ENCODE measurements at places on chromosomes 7 and 10.

GRCh38 chr10:133185916-133186315 is 25.9 kb downstream of the KNDC1 start:
- DNase-seq, result no peak

GRCh38 chr7:149879766-149880637 is 6.2 kb downstream of the ATP6V0E2 start:
- DNase-seq, result no peak

GRCh38 chr10:63265222-63265617 is 132.1 kb downstream of the NRBF2 start:
- no peak for DNase-seq

- no peak for DNase-seq
Measured at GRCh38 chr10:90051474-90051873, 350.1 kb downstream of the KIF20B start.

DNA sequence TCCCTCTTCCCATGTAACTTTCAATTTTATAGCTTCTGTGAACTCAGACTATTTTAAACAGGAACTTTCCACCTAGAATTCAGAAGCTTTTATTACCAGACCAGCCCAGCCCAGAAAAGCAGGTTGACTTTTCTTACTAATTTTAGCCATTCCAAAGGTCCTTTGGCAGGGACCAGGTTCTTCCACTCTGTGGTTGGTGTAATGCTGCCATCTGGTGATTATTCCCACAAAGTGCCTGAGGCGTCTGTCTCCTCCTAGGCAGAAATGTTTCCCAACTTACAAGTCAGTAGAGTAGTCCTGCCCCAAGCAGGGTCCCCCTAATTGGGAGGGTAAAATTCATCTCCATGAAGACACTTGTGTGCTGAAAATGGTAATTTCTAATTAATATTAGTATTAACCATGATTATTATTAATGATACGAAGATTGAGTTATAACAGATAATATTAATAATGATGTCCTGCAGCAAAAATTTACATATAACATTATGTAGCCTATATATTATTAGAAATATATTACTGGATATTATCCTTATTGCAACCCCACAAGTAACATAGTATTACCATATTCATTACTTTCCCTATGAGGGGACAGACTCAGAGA is 53.0 kb upstream of the PPP1R17 start:
- no peak for DNase-seq

DNA sequence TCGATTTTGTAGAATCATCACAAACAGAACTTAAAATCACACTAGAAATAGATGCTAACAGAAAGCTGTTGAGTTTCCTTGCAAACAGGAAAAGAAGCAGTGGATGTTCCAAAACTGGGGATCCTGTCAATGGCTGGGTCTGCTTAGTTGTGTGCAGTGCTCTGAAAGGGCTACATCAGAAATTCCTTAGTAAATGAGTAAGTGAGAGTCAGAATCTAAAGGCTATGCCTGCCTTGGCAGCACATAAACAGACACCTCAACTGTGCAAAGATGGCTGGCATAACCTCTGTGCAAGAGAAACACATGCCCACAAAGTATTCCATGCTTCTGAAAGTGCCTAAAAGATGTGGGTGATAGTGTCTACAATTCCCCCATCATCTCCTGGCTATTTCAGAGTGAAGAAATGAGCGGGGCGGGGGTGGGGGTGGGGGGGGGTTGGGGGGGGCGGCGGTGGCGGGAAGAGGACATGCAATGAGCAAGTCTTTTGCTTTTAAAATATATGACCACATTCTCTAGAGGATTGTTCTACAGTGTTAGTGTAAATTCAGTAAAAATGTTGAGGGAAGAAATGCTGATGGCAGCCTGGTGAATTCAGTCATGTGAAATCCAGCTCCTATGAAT is 138.1 kb upstream of the LAMB4 start:
- no peak for DNase-seq

GRCh38 chr7:155464183-155464582 is 6.3 kb downstream of the EN2 start:
- no peak for DNase-seq

DNA sequence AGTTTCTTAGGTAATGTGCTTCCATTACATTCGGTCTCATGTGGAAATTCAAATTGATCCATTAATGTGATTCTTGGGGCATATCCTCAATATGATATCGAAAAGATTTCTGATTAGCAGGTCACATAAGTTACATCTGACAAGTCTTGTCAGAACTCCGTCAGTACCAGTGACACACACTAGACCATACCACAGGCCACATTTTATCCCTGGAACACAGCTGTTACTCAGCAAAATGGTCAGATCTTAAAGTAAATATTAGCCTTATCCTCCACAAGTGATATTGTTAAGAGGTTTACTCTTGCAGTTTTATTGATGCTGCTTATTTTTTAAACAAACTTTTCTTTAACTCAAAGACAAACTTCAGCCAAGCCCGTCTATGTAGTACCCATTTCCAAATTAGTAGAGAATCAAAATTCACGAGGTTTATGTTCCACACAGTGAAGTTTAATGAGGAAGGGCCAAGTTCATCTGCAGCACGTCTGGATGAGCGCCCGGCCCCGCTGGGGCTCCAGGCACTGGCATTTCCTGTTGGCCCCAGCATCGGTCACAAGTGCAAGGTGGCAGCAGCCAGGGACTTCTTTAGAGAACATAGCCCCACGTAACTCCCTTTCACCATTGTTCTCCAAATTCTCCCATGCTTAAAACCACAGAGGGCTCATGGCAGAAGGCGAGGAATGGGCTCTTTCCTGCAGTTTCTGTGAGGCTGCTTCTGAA is 132.2 kb downstream of the VIPR2 start:
- DNase-seq, result no peak

DNA sequence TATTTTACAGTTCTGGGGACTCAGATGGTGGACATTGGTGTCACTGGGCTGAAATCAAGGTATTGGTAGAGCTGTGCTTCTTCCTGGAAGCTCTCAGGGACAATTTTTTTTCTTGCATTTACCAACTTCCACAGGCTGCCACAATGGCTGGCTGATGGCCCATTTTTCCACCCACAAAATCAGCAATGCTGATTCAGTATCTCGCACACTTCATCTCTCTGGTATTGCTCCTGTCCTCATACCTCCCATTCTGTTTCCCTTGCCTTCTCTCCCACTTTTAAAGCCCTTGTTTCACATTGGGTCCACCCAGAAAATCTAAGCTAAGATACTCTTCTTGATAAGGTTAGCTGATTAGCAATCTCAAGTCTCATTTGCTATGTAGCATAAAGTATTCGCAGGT is 530.9 kb upstream of the POM121L12 start:
- no peak for DNase-seq

GRCh38 chr7:2621061-2621828 is 10.5 kb upstream of the TTYH3 start:
- no peak for DNase-seq

DNA sequence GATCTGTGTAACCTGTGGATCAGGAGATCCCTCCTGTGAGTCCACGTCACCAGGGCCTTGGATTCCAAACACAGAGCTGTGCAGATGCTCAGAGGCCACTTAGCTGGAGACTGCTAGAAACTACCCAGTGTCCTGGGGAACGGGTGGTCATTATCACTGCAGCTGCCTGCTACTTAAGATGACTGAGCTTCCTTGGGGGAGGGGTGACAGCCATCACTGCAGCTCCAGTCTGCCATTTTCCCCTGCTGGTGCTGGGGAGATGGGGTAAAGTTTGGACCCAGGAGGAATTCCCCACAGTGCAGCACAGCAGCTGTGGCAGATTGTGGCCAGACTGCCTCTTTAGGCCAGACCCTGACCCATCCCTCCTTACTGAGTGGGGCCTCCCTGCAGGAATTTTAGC is 78.8 kb upstream of the VOPP1 start:
- no peak for DNase-seq

- no peak for DNase-seq
Measured at GRCh38 chr10:89921403-89921802, 220.0 kb downstream of the KIF20B start.

- no peak for DNase-seq
Measured at GRCh38 chr10:28545967-28546644, 13.2 kb downstream of the WAC start.
